ENCODE measurements at places on chromosomes 5 and 9. TPM values are rescaled to one million over a fixed set of nuclear protein-coding genes. Genes with fewer than 3 reads are reported as not detected.

The PHF24 gene
- 0.09 TPM for total RNA-seq

The CFAP77 gene
- total RNA-seq: 0.15 TPM

The SRA1 gene
- 41.5 TPM for total RNA-seq

The AMACR gene
- 16.3 TPM for total RNA-seq

The CATSPER3 gene
- total RNA-seq: 0.15 TPM

The POU5F2 gene
- 0.02 TPM for total RNA-seq

The GABRA6 gene
- total RNA-seq: not detected

The CMYA5 gene
- total RNA-seq: 0.06 TPM

The PPP2CA gene
- total RNA-seq: 250 TPM

The PCDHB6 gene
- total RNA-seq: 1.1 TPM

The WNK2 gene
- total RNA-seq: 6.0 TPM
